ENCODE measurements at places on chromosomes 7 and 10.
A peak's percentile ranks its signal among the peaks of the same experiment; 100 is the strongest.

DNA sequence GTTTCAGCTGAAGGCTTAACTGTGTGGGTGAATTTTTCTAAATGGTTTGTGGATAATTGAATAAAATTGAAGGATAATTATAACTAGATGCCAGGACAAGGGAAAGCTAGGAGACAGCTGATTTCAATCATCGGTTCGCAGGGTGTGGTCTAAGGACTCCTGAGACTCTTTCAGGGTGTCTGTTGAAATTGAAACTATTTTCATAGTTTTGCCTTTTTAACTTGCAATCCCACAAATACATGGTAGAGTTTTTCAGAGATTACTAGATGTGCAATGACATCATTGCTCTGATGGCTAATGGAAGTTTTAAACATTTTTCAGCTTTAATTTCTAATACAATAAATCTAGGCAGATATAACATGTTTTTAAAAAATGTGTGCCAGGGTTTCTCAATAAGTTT lies 18.5 kb downstream of the TRUB1 start:
- DNase-seq: no peak

DNA sequence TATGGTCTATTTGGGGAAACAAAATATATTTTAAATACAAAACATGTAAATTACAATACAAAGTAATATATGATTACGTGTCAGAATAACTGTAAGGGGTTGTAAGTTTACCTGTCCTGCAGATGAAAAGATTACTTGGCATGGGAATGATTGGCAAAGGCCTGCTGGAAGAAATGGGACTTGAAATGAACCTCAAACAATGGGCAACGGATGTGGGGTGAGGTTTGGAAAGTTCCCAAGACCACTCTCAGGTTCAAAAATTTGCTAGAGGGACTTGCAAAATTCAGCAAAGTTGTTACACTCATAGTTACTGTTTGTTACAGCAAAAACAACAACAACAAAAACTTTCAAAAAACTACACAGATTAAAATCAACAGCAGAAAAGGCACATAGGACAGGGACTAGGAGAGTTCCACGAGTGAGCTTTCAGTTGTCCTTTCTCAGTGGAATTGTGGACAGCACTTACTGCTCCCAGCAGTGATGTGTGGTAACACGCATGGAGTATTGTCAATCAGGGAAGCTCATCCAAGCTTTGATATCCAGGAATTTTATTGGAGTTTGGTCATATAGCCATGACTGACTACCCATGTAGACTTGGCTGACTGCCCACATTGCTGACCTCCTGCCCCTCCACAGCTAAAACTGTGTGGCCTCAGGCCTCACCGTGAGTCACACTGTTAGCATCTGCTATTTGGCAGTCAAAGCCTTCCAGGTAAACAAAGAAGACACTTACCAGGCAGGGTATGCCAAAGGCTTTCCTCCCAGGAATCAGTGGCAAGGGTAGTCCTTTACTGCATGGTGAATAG lies 43.8 kb downstream of the EXOC6 start:
- DNase-seq: no peak

GRCh38 chr7:2800931-2801688 lies 43.0 kb downstream of the GNA12 start:
- no peak for DNase-seq

GRCh38 chr7:120114626-120115025 lies 158.3 kb upstream of the KCND2 start:
- DNase-seq: no peak

DNA sequence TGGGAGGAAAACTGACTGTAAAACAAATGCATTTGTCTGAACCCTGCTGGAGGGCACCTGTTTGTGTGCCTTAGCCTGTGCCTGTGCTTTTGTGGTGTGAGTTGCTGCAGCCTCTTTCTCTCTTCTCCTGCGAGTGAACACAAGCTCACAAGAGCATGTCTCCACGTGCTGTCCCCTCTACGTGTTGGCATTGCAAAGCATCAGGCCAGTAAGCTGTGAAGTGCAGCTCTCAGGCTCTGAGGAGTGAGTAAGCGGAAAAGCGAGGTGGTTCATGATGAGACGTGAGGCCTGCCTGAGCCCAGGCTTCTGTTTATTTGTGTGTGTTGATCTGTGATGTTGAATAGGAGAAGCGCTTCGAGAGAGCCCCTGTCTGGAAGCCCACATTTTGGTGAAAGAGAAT lies 85.6 kb upstream of the PDCD4 start:
- no peak for DNase-seq

DNA sequence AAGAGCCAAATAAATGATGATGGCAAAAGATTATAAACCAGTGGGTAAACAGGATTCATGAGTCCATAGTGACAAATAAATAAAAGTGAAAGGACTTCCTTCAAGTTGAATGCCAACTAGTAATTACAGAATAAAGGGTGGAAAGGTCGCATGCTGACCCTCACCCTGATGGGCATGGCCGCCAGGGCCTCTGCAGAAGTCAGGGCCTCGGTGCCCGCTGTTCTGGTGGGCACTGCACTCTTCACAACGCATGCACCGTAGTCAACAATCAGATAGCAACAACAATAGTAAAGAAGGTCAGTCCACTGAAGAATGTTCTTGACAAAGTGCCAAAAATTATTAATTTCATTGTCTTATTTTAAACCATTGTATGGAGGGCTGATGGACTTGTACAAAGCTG lies 123.2 kb upstream of the LANCL2 start:
- DNase-seq: no peak

- DNase-seq: no peak
Measured at GRCh38 chr10:71193516-71193915, 18.9 kb upstream of the UNC5B start.

DNA sequence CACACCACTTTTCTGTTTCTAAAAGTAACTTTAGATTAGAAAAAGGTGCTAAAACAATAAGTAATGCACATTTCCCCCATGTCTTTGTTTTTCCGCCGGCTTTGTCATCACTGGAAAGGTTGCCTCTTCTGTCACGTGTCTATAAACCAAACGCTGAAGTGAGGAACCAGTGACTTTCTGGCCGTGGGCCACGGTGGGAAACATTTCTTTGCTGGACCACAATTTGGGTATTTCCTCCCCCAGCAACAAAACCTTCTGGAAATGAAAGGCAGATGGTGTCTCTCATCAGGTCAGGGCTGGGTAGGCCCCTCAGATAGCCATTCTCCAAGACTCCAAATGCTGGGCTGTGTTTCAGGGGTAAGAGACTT lies 174.5 kb downstream of the SH3PXD2A start:
- DNase-seq: no peak

- DNase-seq: no peak
Measured at GRCh38 chr10:55305285-55305684, 504.3 kb upstream of the PCDH15 start.

GRCh38 chr7:137081321-137082093 lies 213.1 kb downstream of the CHRM2 start:
- DNase-seq: no peak

- DNase-seq: no peak
Measured at GRCh38 chr7:127581716-127582115, 3.7 kb downstream of the GCC1 start.

DNA sequence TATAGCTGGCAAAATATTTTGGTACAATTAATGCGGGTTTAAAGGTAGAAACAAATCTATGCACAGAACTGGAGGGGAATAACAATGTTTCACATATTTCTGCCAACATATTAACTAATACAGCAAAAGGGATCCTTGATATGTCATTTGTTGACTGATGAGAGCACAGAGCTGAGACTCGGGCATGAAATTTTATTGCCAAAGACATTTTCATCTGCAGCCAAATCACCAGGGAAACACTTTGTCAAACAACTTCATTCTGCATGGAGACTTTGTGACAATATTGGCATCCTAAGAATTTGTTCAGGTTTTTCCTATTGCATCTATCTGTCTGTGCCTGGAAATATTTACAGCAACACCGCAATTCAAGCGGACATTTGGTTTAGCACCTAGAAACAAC lies 117.8 kb upstream of the C1QL3 start:
- no peak for DNase-seq

- DNase-seq: no peak
Measured at GRCh38 chr7:106813705-106814305, 51.3 kb upstream of the PIK3CG start.

GRCh38 chr10:46541017-46541661 lies 15.3 kb downstream of the GPRIN2 start:
- no peak for DNase-seq

DNA sequence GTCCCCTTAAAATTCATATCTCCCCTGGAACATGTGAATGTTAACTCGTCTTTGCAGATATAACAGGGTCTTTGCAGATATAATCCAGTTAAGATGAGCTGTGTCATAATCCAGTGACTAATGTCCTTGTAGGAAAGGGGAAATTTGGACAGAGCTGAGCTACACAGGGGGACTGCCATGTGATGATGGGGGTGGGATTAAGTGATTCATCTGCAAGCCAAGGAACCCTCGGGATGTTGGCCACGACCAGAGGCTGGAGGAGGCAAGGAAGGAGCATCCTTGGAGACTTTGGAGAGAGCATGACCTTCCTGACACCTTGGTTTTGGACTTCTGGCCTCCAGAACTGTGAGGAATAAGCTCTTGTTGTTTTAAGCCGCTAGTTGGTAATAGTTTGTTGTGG lies 153.9 kb upstream of the PCBD1 start:
- DNase-seq: no peak

- no peak for DNase-seq
Measured at GRCh38 chr10:12488626-12489025, 139.3 kb downstream of the CAMK1D start.

- no peak for DNase-seq
Measured at GRCh38 chr10:12954866-12955265, 46.6 kb downstream of the CCDC3 start.

- DNase-seq: peak; percentile 8
Measured at GRCh38 chr7:4712281-4713182, 30.4 kb downstream of the FOXK1 start.

DNA sequence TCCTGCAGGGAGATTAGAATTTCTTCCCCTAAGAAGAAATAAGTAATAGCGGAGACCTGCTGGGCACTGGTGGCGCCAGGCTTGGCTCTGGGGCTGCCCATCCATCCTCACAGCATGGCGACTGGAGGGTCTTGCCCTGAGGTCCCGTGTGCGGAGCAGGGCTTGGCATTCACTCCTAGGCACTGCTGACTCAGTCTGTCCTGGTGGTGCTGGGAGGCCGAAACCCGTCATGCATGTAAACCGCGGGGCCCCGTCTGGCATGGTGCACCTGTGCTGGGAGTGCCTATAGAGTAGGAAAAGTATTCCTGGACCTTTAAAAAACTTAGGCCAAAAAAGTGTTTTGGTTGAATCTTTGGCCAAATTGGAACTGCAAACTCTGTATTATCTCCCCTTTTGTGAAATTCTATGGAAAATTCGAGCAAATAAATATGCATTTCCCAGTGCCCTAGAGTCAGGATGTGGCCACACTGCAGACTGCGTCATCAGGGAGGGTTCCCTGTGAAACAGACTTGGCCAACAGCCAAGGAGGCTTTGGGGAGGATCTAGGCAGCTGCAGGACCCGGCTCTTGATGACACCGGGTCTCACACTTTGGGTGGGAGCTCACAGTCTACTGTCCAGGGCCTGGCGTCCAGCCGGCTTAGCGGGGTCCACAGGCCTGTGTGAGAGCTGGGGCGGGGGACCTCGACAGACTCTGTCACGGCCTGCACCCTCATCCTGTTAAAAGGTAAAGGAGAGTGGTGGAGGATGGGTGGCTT lies 122.3 kb downstream of the VIPR2 start:
- no peak for DNase-seq

- no peak for DNase-seq
Measured at GRCh38 chr10:132183046-132183445, 3.7 kb upstream of the DPYSL4 start.

DNA sequence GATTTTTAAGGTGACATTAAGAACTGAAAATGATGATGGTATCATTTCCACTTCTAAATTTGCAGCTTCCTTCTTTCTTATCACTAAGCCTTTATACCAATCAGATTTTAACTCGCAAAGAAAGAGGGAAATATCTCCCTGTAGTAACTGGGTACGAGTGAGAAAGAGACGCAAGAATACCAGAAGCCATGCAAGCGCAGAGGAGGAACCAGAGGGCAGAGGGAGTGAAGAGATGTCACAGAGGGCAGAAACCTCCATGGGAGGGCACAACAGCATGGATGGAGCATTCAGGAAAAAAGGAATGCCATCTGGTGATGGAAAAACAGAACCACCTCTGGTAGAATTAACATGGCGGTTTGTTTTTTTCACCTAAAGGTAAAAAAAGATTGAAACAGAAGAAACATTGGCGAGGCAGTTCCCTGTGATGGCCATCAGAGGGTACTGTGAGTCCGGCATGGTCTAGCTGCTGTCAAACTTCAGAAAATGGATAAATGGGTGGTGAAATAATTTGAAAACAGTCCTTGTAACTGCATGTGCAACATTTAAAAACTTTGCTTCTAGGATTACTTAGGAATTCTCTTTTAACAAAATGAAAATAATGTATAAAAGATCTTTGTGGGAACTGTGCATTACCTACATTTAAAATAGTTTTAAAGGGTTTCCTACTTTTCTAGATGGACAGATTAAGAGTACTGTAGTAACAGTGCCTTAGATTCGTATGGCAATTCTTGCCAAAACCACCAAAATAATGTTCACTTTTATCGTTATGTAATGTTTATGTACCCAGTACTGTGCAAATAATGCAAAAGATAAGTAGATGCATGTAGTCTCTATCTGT lies 91.8 kb downstream of the ARHGAP12 start:
- DNase-seq: no peak

GRCh38 chr7:106056513-106057203 lies 55.5 kb downstream of the SYPL1 start:
- DNase-seq: peak; percentile 74

DNA sequence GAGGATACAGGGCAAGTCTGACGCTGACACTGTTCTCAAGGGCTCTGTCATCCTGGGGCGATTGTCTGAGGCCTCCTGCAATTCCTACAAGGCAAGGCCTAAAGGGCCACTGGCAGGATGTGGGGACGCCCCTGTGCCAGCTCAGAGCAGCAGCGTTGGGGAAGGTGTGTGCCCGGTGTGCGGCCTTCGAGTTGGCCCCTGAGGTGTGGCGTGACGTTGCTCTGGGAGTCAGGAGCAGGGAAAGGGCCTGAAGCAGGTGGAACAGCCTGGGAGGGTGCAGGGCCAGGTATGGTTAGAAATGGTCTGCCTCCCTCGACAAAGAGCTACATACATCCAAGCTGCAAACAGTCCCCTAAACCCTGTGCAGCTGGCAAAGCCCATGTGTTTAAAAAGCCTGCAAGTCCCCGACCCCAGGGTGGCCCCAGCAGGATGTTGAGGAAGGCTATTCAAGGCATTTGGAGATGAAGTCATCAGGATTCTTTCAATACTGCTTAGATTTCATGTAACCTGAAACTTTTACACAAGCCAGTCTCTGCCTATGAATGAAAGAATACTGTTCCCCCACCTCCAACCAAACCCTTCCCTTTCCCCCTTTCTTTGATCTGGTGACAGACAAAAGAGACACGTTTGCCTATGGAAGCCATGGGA lies 142.5 kb upstream of the TNS3 start:
- DNase-seq: no peak

DNA sequence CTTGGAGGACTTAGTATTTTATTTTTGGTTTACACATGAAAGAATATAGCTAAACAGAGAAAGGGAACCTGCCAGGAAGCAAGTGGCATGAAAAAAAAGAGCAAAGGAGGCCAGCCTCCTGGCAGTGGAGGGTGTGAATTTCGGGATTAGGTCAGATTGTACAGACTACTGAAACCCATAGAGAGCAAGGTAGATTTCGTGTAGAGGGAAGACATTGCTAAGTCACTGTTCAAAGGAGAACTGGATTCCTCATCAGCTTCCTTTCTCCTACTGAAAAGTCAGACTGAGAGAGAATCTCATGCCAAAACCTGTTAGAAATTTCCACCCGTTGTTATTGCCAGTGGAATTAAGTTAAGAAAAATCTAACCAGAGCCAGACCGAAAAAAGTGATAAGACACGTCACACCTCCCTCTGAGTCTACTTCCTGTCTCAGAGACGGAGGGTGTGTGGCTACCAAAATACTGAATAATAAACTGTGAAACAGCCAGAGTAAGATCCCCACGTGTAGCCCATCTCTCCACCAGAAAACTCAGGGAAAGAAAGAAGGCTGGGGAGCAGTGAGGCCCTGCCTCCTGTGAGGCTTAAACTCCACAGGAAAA lies 118.8 kb downstream of the SKIDA1 start:
- DNase-seq: no peak

Measured in NCI-H526 treated with DMSO at 0.1 percent for 48 hours (cell line).